ENCODE measurements at places on chromosomes 2 and 18.
A peak's percentile ranks its signal among the peaks of the same experiment; 100 is the strongest.

GRCh38 chr2:240759459-240759858 lies 60.6 kb downstream of the KIF1A start:
- no peak for DNase-seq

DNA sequence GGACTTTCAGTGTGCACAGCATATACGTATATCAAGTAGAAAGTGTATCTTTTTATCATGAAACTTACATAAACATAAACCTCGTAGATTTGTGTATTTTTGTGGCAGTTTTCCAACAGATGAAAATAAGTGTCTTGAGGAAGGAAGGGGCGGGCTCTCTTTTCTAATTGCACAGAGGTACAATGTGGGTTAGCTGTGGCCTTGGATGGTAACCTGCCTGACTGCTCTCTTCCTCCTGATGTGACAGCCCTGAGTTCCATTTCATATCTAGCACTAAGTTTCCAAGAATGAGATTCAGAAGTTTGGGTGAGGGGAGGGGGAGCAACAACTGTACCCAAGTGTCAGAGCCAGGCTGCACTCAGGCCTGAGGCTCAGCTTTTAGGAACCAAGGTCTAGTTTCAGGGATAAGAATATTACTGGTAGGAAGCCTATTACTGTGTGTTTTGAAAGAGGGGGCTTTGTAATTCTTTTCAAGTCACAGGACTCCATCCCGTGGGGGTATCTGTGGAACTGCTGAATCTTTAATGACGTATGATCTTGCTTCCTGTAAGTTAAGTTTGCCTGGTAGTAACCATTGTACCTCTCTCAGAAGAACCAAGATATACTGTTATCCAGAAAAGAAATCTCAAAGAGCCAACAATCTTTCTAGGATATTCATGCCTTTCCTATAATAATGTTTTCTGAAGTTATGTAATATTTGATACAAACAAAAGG lies 483.7 kb downstream of the PTPRM start:
- no peak for DNase-seq

- DNase-seq, result no peak
These were observed 1049.3 kb upstream of the CDH2 start for GRCh38 chr18:29226213-29226612.

DNA sequence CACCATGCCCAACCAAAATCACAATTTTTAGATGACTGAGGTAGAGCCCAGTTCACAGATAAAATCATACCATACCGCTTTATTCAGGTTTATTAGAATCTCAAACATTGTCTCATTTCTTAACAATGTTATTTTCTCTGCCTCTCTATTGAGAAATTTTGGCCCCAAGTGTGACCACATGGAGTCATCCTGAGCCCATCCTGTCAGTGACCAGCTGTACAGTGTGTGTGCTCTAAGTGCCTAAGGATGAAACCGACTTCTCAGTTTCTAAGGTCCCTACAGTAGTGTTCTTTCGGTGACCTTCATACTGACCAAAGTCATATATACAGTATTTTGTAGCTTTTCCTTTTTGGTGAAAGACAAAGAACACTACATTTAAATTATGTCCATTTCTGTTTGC lies 123.7 kb upstream of the MSTN start:
- DNase-seq, result no peak

DNA sequence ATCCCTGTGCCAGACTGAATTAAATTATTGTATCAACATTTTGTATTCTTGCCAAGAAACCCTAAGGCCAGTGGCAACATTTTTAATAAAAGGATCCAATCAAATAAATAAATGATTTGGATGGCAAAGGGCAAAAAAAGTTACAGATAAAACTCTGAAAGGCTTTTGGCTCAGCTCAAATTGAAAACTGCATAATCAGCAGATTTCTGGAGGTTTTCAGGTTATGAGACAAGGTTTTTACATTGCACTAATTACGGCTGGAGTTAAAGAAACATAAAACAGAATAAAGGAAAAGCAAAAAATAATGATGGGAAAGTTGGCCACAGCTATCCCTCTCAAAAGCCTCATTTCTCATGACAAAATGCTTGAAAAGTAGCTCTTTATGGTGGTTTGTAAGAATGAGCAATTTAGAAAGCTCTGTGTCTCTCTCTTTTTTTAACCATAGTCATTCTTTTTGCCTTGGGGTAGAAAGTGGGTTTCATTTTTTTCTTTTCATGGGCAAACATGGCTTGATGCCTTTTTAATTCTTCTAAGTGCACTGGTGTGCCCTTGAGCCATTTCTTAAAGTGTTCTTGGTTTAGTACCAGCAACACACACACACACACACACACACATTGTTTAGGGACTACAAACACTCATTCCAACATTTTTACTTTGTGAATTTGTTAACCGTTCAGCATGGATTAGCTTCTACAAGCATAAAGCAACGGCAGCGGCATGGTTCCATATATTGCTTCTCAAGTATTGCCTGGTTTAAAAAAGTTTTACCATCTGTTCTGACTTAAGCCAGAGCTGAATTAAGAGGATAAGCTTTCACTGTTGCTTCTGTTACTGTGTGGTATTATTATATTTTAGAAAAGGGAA lies 747.1 kb upstream of the FSHR start:
- DNase-seq, result peak; percentile 42

DNA sequence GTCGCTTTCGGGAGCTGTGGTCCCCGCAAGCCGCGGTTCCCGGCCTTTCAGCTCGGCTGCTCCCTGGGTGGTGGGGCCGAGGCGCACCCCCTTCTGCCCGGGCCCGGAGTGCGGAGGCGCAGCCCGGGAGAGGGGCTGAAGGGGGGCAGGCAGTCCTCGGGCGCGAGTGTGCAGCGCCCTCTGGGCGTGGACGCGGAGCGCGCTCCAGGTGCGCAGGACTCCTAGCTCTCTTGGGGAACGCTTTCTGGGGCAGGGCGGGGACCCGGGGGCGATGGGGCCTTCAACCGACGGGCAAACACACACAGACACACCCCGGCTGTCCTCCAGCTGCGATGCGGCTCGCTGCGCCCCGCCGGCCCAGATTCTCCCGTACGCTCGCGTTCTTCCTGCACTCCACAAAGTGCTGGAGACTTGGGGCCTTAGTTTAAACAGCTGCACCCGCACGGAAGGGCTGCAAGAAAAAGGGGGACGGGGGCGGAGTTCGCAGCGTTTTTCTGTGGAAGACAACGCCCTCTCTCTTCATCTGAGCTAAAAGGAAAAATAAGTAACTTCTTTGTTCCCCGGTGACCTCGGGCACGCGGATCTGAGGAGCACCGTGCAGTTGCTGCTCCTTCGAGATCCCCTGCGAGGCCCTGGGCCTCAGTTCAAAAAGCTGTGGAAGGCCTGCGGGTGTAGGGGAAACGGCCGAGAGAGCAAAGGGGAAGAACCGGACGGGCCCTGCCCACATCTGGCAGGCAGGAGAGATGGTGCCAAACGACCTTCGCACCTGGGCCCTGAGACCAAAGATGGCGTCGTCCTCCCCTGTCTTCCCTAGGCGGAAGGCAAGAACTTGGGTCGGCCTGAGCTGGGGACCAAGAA lies 593 bp upstream of the SDC1 start:
- no peak for DNase-seq

GRCh38 chr2:56671973-56672569 lies 488.3 kb downstream of the CCDC85A start:
- DNase-seq, result no peak

GRCh38 chr2:63614983-63615945 lies 26.5 kb downstream of the MDH1 start:
- DNase-seq, result no peak

DNA sequence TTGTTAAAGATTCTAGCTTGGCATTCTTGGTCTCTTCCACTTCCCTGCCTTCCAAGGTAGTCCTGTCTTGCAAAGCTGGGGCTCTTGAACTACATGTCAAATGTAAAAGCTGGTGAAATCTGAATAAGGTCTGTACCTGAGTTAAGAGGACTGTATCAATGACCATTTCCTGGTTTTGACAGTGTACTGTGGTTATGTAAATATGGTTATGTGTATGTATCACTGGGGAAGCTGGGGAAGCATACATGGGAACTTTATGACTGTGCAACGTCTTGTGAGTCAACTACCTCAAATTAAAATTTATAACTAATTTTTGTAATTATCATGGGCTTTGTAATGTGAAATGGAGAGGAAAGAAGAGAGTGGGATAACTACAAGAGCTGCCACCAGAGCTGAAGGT lies 81.7 kb downstream of the COL4A4 start:
- DNase-seq, result no peak

- no peak for DNase-seq
These were observed 9.1 kb downstream of the TWIST2 start for GRCh38 chr2:238856713-238857567.

- DNase-seq, result peak; percentile 71
These were observed at the start of gene CYP26B1 for GRCh38 chr2:72147303-72147971. Gene CYP26B1 (minus strand): TSS chr2:72147862. CDS start chr2:72147834, 28 bp downstream.

- DNase-seq, result no peak
These were observed 132.0 kb downstream of the ZNF804A start for GRCh38 chr2:184730288-184730687.

All from right forelimb (tissue), 1 donor.